Spinal cord (tissue), 10 donors: ENCODE measurements at places on chromosomes 2 and 18.
A peak's percentile ranks its signal among the peaks of the same experiment; 100 is the strongest.

DNA sequence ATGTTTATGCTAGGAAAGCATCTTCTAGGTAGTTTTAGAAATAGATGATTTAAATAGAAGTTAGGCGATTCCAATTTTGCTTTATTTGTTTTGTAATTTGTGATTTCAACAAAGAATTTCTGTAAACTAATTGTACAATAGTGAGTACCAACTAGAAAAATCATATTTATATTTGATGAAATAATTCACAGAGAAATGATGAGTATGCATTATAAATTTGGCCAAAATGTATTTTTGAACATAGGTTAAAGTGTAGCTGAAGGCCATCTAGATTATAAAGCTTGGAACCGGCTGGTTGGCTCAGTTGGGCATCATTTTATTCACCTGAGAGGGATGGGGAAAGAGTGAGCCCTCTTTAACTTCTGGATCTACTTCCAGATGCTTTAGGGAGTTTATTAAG is 50.4 kb downstream of the GPD2 start:
- DNase-seq, result no peak

DNA sequence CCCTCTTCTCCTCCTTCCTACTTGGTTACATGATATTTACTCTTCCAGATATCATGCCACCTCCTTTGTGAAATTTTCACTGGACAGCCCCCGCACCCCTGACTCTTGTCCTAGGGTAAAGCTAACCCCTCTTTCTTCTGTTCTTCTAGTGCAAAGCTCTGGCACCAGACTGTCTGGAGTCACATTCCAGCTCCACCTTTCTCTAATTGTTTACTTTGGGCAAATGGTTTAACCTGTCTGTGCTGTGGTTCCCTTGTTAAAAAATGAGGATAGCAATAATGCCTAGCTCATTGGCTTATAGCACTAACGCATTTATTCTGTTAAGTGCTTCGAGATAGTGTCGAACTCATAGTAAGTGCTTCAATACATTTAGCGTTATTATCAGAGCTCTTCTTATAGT is 306.2 kb downstream of the ALK start:
- DNase-seq, result no peak

GRCh38 chr2:164824872-164825271 is 16.8 kb downstream of the COBLL1 start:
- DNase-seq, result no peak

- no peak for DNase-seq
These were observed 84.2 kb upstream of the NCK2 start for GRCh38 chr2:105660489-105660888.

- no peak for DNase-seq
These were observed 258.9 kb downstream of the DYSF start for GRCh38 chr2:71712158-71712818.

DNA sequence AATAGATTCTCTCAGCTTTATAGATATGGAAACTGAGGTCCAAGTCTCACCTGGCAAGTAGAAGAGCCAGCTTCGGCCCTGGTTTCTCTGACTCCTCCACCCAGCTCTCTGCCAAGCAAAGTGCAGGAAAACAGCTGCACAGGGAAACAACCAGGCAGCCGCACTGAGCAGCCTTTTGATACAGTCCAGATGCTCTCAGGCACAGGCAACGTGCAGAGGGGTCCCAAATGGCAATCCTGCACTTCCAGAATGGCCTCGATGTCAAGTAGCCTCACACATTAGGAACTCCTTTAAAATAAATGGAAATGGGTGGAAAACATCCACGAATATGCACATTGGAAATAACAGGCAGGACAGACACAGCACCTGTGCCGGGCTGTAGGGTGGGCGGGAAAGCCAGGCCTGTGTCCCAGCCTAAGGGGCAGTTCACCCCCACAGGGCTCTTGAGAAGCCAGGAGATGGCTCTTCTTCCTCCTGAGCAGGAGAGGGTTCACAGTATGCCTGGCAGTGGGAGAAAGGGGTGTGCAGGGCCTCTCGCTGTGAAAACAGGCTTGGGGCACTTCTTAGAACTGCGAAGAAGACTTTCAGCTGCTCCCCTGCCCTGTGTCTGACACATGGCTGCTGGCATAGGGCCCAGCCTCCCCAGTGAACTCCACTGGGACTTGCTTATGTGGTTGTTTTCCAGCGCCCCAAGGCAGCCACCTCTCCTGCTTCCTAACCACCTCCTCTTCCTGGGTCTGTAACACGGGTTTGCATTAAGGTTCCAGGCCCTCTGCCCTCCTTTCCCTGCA is 63.9 kb upstream of the TUBA3E start:
- DNase-seq, result no peak

DNA sequence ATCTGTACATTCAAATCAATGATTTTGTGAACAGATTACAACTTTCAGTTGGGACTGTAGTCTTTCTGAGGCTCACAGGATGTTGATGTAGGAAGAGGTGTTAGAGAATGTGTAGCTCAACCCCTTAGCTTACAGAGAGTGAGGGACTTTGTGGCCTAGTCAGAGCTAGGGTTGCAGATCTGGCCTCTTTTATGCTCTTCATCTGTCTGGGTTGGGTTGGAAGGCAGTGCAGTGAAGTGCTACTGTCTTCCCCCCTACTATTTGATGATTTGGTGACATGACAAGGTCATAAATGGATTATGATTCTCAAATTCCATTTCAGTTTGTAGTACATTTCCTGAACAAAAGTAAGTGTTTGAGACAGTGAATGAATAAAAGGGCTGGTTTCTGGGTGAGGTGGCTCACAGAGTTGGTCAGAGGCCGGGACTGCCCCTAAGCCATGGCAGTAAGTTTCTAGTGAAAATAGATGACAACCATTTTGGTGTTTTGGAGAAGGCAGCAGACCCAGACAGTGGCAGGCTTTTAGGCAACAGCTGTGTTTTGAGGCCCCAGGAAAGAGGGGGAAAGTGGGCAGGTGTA is 21.6 kb downstream of the MAP4K4 start:
- DNase-seq, result no peak

DNA sequence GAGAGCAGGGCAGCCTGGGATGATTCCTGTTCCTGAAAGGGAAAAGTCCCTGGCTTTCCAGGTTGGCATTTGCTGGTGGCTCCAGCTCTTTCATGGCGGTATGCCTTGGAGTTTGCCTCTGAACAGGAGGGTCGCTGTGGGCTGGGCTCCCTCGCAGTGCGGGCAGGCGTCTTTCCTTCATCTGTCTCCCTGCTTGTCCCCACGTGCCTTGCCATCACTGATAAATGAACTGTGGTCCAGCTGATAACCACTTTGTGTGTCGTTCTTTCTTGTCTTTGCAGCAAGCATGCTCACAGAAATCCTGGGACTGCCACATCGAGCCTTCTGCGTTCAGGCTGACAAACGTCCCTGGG is 35.3 kb downstream of the SMIM21 start:
- no peak for DNase-seq

DNA sequence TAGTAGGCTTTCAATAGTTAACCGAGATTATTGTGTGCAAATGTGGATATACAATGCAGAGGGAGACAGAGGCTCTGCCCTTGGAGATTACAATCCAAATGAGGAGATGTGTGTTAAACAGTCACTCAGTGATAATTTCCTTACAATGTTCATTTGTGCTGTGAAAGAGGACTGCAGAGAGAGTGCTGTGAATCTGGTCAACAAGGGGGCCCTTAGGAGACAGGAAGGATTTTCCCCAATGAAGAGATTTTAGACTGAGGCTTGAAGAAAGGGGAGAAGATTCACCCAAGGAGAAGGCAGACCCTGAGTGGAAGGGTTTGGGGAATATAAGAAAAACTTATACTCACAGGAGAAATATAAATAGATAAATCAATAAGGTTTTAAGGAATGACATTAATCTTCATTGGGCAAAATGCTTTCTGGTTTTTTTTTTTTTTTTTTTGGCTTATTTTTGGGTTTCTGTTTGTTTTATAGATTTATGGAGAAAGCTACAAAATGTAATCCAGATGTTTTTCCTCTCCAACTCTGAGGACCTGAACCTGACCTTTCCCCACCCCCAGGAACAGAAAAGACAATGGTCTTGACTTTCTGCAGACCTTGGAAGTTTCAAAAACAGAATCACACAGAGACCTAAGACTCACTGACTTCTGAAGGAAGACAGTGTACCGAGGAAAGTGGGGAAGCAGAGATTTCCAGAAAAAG is 151.3 kb upstream of the SERPINE2 start:
- DNase-seq, result no peak

DNA sequence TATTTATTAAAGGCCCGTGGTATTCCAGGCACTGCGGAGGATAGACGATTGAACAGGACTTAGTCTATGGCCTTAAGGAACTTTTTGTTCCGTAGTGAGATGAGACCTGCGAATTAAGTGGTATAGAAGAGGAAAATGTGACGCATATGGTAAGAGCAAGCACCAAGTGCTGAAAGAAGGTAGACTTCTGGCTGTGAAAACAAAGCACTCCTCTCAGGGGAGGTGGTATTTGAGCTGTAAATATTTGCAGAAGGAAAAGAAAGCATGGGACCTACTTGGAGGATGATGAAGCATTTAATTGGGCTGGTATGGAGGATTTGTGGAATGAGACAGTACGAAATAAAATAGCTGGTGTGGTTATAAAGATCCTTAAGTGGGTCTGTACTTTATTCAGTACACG is 62.5 kb downstream of the GPR39 start:
- no peak for DNase-seq

- DNase-seq, result no peak
These were observed 200.1 kb upstream of the DTNA start for GRCh38 chr18:34509879-34510586.

GRCh38 chr2:101823347-101823791 is 125.9 kb downstream of the MAP4K4 start:
- DNase-seq, result no peak

DNA sequence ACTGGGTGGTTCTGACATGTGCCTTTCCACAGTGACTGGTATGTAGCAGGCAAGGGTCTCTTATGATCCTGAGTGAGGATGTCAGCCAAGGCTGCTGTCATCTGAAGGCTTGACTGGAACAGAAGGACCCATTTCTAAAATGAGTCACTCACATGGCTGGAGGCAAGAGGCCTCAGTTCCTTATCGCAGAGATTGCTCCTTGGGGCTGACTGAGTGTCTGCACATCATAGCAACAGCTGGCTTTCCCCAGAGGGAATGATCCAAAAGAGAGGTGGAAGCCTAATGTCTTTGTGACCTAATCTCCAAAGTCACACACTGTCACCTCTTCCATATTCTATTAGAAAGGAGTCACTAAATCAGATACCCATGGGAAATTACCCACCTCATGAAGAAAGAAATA is 114.0 kb downstream of the NEDD4L start:
- DNase-seq, result no peak

- peak; percentile 25 for DNase-seq
These were observed 109.1 kb downstream of the IRS1 start for GRCh38 chr2:226690461-226691024.

DNA sequence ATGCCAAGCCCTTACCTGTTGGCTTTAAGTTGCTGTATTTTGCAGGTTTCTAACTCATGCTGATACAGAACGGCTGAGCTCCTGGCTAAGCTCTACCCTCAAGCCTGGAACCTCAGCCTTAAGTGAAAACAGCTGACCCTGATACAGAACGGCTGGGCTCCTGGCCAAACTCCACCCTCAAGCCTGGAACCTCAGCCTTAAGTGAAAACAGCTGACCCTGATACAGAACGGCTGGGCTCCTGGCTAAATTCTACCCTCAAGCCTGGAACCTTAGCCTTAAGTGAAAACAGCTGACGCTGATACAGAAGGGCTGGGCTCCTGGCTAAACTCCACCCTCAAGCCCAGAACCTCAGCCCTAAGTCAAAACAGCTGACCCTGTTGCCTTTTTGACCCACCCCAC is 17.6 kb upstream of the DNER start:
- no peak for DNase-seq

DNA sequence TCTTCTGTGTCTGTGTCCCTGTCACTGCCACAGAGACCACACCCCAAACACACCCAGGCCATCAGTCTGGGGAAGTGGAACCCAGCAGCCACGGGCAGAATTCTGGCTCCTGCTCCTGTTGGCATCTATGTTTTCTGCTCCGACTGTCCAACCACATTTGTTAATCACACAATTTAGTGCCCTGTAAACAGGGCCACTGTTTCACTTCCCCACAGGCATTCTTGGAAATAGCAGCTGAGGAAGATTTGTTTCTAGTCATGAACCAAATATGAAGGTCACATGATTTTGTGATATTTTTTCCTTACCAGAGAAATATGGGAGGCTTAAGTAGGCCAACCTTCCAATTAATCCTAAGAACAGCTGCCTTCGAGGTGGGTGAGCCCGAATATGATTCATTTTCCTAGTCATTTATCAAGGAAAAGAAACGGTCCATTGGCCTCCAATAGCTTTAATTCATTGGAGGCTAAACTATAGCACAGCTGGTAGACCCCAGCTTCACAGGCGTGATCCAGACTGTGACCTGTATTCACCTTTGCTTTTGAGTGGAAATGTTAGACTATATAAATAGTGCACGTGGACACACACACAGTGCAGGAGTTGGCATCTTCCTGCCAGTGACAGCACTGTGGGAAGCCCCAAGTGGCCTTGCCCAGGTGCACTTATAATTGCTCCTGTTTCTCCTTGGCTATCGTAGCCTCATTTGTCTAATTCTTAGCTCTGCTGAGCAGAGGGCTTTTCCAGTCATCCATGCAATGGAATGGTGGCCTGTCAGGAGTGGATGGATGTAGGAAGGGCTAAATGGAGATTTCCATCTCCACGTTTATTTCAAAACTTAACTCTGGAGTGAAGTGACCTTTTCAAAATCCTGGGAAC is 267.9 kb downstream of the LPIN1 start:
- no peak for DNase-seq
